NCI-H1105 (cell line): ENCODE measurements at places on chromosomes 12 and 14.

GRCh38 chr14:75428230-75429104 is 645 bp downstream of the JDP2 start:
- no peak for DNase-seq

DNA sequence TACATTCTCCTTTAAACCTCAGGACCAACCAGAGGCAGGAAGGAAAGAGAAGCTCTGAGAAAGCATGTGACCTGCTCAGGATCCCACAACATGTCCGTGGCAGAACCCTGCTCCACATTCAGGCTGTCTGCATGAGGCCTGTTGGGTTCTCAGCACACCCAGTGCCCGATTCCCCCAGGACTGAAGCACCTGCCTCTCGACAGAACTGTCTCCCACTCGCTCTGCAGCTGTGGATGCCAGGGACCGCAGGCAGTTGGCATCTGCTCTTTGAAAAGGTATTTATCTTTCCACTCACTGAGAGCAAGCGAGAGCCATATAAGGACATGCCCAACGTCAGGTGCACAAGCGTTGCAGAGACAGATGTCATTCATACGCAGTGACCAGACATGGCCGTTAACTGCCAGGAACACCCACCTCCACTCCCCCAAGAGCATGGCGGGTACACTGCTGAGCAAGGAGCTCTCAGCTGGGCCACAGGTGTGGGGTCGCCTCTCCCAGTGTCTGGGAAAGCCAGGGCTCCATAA is 18.9 kb downstream of the PITPNM2 start:
- peak; percentile 97 for DNase-seq

DNA sequence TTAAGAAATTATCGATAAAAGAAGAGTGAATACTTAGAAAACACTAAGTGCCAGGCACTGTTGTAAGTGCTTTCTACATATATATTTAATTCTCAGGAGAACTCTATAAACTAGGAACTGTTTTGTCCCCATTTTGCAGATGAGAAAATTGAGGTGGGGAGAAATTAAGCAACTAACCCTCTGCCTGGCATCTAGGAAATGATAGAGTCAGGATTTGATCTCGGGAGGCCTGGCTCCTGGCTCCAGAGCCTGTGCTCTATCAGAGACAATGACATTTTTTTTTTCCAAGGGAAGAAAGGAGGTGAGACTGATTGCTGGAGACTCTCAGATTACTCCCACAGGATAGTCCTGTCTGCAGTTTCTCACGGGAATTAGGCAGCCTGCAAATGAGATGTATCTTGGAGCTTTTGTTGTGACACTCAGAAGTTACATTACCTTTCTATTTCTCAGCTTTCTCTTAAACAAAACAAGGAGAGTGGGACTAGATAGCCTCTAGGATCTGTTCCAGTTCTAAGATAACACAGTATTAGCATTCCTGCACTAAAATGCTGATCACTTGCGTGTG is 1.4 kb upstream of the FAM234B start:
- no peak for DNase-seq

- DNase-seq = no peak
Observed at GRCh38 chr14:102092806-102093205, 6.0 kb upstream of the HSP90AA1 start.

DNA sequence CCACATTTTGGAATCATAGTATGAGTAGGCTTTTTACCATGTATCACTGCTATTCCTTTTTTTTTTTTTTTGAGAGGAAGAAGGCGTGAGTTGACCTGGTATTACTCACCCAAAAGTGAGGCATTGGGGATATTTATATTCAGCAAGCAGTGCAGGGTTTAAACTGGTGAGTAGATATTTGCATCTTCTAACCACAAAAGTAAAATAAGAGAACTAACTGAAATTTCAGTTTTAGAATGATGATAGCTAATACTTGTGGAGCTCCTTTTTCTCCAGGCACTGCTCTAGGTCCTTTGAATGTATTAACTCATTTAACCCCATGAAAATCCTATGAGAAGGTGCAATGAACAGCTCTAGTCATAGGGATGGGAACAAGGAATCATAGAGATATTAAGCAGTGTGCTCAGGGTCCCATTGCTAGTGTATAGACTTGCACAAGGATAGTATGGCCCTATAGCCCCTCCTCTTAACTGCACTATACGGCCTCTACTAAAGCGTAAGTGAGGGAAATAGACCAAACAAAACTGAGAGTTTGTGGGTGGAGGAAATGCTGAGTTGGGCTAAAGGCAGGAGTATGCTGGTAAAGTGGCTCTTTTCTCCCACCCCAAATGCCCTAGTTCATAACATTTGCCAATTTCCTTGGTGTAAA is 104.3 kb upstream of the MAX start:
- no peak for DNase-seq

DNA sequence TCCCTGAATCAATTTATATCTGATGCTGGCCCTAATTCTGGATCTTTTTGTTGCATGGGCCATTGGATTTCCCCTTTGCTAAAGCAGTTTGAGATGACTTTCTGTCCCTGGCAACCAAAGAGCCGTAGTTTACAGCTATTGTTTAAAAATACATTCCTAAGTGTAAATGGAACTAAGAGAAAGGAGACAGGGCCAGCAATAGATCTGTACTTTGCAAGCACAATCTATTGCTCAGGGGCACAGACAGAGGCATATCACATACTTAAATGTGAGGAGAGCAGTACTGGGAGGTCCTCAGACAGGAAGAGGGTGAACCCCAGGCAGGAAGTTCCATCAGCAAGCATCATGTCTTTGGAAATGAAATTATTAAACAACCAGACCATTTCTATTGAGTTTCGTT is 126.6 kb downstream of the ZFP36L1 start:
- DNase-seq = no peak

- peak; percentile 73 for DNase-seq
Observed at GRCh38 chr12:98228683-98229539, 286.5 kb upstream of the TMPO start.

DNA sequence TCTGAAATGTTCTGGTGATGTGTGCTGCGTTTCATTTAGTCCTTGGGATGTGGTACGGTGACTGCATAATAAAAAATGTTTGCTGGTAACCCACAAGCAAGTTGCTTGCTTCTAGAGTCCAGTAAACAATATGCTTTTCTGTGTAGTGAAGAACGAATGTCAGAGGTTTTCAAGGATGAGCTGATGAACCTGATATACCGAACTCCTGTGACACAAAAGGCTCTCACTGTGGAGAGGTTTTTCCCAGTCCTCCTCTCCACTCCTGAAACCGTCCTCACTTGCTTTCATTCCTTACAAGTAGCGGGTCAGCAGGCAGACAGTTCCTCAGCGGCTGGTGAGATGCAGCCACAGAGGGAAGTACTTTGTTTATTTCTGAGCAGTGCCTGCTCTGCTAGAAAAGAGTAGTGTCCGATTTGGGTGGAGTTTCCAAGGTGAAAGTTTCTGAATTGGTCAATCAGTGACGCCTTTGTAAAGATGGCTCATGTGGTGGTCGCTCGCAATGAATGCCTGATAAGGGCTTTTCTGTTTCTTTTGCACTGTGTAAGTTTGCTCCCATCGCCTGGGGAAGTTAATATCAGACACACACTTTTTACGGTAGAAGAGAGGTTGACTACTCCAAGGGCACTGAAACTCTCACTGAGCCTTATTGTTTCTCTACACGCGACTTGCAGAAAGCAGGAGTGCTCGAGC is 3.0 kb downstream of the ETV6 start:
- DNase-seq = no peak

DNA sequence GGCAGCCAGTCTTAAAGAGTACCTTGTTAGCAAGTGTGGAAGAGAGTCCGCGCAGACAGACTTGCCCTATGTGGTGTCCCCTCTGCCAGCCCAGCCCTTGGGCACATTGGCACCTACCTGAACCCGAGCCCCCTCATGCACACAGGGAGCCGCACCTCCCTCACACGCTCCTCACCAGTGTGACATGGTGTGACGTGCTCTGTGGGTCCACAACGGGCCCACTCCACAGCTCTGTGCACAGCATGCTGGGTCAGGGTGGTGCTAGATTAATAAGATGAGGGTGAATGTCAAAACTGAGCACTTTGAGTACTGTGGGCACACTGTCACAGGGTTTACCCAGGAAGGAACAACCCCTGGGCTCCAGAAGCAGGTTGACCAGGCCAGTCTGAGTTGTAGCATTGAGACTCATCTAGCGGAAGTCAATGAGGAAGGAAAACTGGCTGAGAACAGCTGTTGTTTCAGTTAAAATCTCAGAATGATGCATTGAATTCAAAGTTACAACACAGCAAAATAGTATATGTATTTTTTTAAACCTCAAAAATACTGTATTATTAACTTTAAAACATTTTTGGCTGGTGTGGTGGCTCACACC is 53.4 kb upstream of the AMN start:
- no peak for DNase-seq

GRCh38 chr14:91063119-91063518 is 2.7 kb upstream of the RPS6KA5 start:
- no peak for DNase-seq
